ENCODE measurements at places on chromosomes 7 and 10.
A peak's percentile ranks its signal among the peaks of the same experiment; 100 is the strongest.

DNA sequence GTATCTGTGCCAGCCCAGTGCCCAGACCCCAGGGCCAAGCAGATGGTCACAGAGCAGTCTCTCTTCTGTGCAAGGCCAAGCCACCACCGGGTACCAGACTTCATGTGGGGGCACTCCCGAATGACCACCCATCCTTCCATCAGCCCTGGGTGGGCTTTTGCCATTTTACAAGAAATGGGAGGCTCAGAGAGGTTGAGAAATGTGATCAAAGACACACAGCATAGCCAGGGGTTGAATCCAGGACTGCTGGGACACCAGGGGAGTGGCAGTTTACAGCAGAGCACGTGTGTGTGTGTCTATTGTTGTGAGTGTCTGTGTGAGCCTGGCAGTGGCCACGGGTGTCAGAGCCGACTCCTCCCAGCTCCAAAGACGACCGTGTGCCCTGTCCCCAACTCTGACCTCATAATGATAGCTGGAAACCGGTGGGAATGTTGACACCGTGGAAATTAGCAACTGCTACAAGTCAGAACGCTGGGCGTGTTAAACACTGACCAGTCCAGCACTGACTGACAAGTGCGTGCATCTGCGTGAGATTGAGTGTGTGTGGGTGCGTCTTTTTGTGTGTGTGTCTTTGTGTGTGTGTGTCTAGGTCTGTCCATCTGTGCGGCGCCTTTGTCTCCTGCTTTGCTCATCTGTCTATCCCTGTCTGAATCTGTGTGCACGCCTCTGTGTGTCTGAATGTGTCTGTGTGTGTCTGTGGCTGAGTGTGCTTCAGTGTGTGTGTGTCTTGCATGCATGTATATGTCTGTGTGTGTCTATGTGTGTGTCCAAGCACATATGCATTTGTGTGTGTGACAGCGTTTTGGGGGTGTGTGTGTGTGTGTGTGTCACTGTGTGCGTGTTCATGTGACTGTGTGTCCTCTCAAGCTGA is 17.2 kb upstream of the SLC29A4 start:
- DNase-seq, result no peak

DNA sequence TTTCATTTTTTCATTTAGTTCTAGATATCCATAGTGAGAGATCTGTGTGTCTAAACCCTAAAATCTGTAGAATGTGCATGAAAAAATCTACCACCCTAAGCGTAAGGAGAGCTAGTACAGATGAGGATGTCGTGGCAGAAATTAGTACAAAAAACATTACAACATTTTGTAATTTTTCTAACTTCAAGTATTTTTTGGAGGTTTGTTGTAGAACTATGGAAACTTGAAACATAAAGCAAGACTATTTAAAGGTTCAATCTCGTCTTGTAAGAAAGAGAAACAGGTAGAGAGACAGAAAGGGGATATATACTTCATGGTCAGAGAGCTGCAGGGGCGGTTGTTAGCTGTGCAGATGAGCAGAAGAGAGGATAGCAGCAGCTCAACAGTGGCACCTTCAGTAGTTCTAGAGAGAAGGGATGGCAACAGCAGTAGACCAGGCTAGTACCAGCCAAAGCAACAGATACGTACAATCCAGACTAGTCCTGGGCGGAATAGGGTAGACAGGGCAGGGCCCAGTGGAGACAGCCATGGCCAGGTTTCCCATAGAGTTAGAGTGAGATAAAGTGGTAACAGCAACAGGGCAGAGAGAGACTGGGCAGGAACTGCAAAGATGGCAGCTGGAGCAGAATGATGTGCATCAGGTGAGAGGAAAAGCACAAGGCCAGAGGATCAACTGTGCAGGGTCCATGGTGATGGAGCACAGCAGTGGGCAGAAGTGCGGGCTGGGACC is 145.2 kb downstream of the FRMD4A start:
- peak; percentile 65 for DNase-seq

DNA sequence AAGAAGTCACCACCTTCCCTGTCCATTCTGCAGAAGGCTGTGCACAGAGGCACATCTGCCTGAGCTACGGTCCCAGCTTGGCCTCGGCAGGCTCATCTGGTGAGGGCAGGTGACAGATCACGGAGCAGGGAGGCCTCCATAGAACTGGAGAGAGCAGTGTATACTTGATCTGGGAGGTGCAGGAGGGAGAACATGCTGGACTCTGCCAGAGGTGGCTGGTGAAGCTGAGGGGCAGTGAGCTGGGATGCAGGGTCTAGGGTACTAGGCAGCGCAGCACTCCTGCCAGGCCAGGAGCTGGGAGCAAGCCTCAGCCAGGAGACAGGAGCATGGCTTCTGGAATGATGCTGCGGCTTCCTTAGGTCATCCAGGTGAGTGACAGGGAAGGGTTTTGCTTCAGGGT is 553.0 kb downstream of the TCERG1L start:
- no peak for DNase-seq

DNA sequence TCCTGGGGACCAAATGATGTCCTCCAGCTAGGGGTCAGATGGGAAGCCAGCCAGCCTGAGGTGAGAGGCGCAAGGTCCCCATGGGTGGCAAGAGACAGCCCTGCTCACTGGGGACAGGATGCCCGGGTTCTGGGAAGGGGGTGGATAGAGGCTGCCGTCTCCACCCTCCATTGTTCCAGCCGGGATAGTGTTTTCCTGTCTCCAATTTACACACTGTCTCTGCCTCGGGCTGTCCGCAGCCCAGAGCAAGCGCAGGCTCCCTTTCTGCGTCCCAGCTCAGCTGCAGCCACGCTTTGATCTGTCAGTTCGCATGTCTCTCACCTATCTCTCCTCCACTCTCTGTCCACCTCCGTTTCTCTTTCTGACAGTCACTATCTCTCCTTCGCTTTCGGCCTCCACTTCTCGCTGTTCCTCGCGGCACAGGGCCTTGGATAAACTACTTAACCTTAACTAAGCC is 2.1 kb downstream of the EPHB4 start:
- no peak for DNase-seq

GRCh38 chr10:125015356-125015944 is 73.5 kb downstream of the ZRANB1 start:
- DNase-seq, result no peak

DNA sequence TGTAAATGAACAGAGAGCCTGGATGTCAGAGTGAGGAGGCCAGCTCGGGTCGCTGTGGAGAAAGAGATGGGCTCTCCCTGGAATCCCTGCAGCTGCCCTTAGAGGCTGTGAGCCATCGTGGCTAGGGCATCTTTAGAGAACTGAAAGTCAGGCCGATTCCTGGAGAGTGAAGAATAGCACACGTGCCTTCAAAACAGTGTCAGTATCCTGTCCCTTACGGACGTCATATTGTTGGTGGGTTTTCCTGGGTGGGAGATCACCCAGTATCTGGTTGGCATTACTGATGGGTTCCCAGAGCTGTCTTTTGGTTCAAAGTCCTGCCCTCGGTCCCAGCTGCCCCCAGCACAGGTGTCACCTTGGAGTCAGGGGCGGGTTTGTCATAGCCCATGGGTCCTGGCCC is 25.3 kb downstream of the IKZF1 start:
- no peak for DNase-seq

- no peak for DNase-seq
Measured at GRCh38 chr7:26198781-26199169, 1.8 kb downstream of the HNRNPA2B1 start.

Data from stimulated activated naive CD8-positive, alpha-beta T cell treated with anti-CD3 and anti-CD28 coated beads, Interleukin-15, Interleukin-2, amounts not matched to agents 100 U/mL and 50 U/mL, for 24 hours (primary cell).